Epithelial cell of alveolus of lung (primary cell): ENCODE measurements at places on chromosomes 2 and 18. TPM values are rescaled to one million over a fixed set of nuclear protein-coding genes. Genes with fewer than 3 reads are reported as not detected.

Gene MOB1A
- total RNA-seq, result 84.2 and 90.9 TPM in 2 replicates

Gene C1GALT1C1L
- 0.39 TPM in 1 of 2 replicates, not detected in the other for total RNA-seq

Gene GCG
- not detected in 2 replicates for total RNA-seq

Gene SPC25
- total RNA-seq, result 3.5 and 7.5 TPM in 2 replicates

Gene HOXD1
- not detected in 2 replicates for total RNA-seq

Gene CYP1B1
- 112 and 177 TPM in 2 replicates for total RNA-seq

Gene AKAIN1
- not detected in 2 replicates for total RNA-seq

Gene SF3B1
- total RNA-seq, result 86.2 and 230 TPM in 2 replicates

Gene CDCA7
- total RNA-seq, result 9.0 and 17.3 TPM in 2 replicates

Gene TPO
- not detected in 2 replicates for total RNA-seq

Gene GTF2A1L
- total RNA-seq, result 0.13 and 1.5 TPM in 2 replicates

Gene PIKFYVE
- total RNA-seq, result 12.4 and 21.7 TPM in 2 replicates

Gene HOXD13
- total RNA-seq, result not detected in 2 replicates

Gene TMEM178A
- 0.39 and 1.8 TPM in 2 replicates for total RNA-seq

Gene MC5R
- not detected in 2 replicates for total RNA-seq

Gene SLC23A3
- 1.4 TPM in 1 of 2 replicates, not detected in the other for total RNA-seq

Gene TEKT4
- not detected in 2 replicates for total RNA-seq

Gene ACADL
- total RNA-seq, result under 0.01 TPM in 1 of 2 replicates, not detected in the other

Gene IL1F10
- not detected in 2 replicates for total RNA-seq

Gene SP9
- total RNA-seq, result not detected in 2 replicates

Gene PSMA8
- total RNA-seq, result not detected in 2 replicates

Gene RGPD4
- total RNA-seq, result not detected in 2 replicates

Gene PLEKHH2
- 5.2 and 32.3 TPM in 2 replicates for total RNA-seq

Gene CDH20
- 0.13 TPM in 1 of 2 replicates, not detected in the other for total RNA-seq

Gene HNRNPA3
- total RNA-seq, result 31.0 and 50.5 TPM in 2 replicates

Gene SKA1
- total RNA-seq, result 3.7 and 15.9 TPM in 2 replicates

Gene VSNL1
- 0.26 TPM in 1 of 2 replicates, not detected in the other for total RNA-seq

Gene TCF7L1
- total RNA-seq, result 0.78 and 1.4 TPM in 2 replicates

Gene MEP1B
- not detected in 2 replicates for total RNA-seq

Gene UGT1A10
- total RNA-seq, result not detected in 2 replicates

Gene AMER3
- not detected in 2 replicates for total RNA-seq

Gene VWC2L
- not detected in 2 replicates for total RNA-seq

Gene MLPH
- total RNA-seq, result 9.6 and 47.4 TPM in 2 replicates

Gene ITGA4
- 7.3 and 58.6 TPM in 2 replicates for total RNA-seq

Gene ATP6V1B1
- 0.40 and 4.1 TPM in 2 replicates for total RNA-seq

Gene LAMA1
- total RNA-seq, result 2.8 and 16.0 TPM in 2 replicates

Gene OR6B2
- total RNA-seq, result not detected in 2 replicates

Gene MATN3
- total RNA-seq, result 3.8 and 7.9 TPM in 2 replicates

Gene ARHGAP25
- total RNA-seq, result 1.4 and 2.2 TPM in 2 replicates

Gene CPO
- not detected in 2 replicates for total RNA-seq

Gene SNORC
- total RNA-seq, result 0.26 and 6.8 TPM in 2 replicates

Gene ABHD1
- not detected in 2 replicates for total RNA-seq

Gene STPG4
- total RNA-seq, result 1.0 TPM in 1 of 2 replicates, not detected in the other

Gene LOXL3
- total RNA-seq, result 18.6 and 25.8 TPM in 2 replicates

Gene OTX1
- 0.13 TPM in 1 of 2 replicates, not detected in the other for total RNA-seq

Gene FAM110C
- total RNA-seq, result under 0.01 and 0.16 TPM in 2 replicates

Gene LOXHD1
- total RNA-seq, result not detected in 2 replicates

Gene KCTD1
- 14.4 and 20.3 TPM in 2 replicates for total RNA-seq

Gene DES
- total RNA-seq, result under 0.01 and 20.4 TPM in 2 replicates

Gene OSBPL6
- 2.9 and 11.2 TPM in 2 replicates for total RNA-seq

Gene CELF4
- not detected in 2 replicates for total RNA-seq

Gene CFLAR
- total RNA-seq, result 23.7 and 62.8 TPM in 2 replicates

Gene ANKAR
- 1.2 and 2.1 TPM in 2 replicates for total RNA-seq

Gene TFCP2L1
- total RNA-seq, result 0.13 and 0.16 TPM in 2 replicates
